ENCODE measurements at places on chromosomes 6 and 20.

- peak; percentile 70 for DNase-seq
These were observed 48.2 kb downstream of the MRPL14 start for GRCh38 chr6:44078827-44079671.

DNA sequence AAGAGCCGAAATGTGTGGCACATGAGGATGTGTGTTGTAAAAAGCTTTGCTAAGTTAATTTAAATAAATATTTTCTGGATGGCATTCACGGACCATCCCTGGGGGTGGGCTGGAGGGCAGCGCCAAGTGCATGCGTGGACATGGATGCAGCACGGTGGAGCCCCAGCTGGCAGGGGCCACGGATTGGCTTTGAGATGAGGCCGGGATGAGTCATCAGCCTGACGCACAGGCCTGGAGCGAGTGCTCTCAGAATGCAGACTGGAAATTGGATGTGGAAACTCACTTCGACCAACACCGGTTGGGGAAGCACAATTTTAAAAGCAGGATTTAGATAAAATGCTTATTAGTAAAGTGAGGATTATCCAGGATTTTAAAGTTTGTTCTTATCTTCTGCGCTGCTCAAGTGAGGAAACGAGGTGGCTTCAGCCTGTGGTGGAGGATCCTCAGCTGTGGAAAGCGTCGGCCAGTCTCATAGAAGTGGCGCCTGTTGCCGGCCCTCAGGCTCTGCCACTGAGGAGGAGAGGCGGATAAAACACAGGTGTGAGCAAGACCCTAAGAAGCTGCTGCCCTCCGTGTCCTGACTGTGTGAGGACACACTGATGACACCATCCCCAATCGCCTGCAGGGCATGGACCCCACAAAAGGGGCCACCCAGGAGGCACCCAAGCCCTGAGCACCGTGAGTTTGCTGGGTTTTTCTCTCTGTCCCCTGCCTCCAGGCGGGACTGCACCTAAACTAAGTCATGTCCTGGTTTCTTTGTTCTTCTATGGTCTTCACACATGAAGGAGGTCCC lies 279.7 kb downstream of the CDH4 start:
- DNase-seq = peak; percentile 85

- DNase-seq = no peak
These were observed 129.3 kb downstream of the PFDN4 start for GRCh38 chr20:54337144-54337543.

DNA sequence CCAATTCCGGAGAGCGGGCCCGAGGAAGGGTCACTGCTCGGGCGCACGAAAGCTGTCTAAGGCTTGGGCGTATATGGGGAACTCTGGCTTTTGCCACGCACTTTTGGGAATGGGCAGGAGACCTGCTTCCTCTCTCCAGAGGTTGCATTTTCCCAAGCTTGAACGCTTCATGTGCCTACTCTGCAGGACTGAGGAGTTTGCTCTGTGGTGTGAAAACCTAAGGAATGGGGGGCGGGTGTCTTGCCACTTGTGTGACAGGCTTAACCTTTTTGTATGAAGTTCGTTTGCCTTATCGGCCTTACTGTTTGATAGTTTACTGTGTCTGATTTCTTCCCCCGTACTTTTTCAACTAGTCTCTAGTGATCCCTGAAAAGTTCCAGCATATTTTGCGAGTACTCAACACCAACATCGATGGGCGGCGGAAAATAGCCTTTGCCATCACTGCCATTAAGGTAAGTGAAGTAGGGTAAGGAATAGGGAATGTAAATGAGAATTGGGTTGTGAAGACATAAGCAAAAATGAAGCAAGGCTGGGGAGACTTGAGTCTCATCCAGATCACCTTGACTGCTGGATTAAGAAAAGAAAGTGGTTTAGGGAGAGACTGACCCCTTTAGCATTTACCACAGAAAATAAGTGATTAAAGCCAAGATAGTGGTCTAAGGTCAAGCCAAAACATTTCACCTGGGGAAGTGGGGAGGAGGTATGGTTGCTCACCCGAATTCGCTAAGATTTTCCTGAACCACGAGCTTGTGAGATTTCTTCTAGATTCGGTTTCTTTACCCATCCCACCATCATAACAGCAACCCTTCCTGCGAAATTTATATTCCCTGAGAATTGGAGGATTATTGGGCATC lies 627 bp downstream of the RPS18 start:
- no peak for DNase-seq

DNA sequence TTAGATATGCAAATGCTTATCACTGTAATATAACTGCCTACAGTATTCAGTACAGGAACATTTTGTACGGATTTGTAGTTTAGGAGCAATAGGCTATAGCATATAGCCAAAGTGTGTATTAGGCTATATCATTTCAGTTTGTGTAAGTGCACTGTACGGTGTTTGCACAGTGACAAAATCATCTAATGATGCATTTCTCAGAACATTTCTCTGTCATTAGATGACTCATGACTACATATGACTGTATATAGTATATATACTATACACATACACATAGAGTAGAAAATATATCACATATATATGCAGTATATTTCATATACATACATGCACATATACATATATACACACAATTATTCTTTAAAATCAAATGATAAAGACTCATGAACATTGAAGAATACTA lies 158.4 kb downstream of the PTCHD4 start:
- DNase-seq = no peak

- DNase-seq = no peak
These were observed 579.0 kb upstream of the FLRT3 start for GRCh38 chr20:14916360-14916920.

GRCh38 chr20:47825011-47825762 lies 39.9 kb upstream of the SULF2 start:
- no peak for DNase-seq

DNA sequence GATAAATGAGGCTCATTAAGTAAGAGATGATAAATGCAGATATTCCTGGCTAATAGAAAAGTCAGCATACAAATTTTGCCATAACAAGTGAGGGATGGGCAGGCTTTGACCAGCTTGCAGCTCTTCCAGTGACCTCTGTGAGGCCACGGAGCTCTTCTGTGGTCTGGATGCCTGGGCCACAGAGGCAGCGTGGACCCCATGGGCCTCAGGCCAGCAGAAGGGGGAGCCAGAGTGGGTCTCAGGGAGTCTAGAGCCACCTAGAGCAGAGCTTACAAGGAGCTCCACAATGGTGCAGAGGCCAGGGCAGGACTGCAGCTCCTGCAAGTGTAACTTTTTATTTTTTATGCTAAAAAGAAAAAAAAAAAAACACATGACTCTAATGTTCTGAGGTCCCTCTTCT lies 165.1 kb downstream of the ARID1B start:
- peak; percentile 31 for DNase-seq

DNA sequence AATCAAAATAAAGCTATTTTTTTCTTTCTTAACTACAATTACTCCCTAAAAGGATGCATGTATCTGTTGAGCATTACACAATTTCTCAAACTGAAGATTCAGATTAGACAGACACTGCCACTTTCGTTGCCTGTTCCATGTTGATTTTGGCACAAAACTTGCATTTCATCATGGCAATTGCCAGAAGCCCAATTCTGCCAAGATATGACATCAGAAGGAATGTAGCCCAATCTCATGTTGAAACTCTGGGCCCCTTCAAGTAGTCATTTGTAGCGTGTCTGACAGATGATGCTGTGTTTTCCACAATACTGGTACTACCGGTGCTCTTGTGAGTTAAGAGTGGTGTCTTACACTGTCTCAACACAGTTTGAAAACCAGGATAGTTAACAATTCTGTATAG lies 705.4 kb downstream of the PTPRT start:
- DNase-seq = no peak

DNA sequence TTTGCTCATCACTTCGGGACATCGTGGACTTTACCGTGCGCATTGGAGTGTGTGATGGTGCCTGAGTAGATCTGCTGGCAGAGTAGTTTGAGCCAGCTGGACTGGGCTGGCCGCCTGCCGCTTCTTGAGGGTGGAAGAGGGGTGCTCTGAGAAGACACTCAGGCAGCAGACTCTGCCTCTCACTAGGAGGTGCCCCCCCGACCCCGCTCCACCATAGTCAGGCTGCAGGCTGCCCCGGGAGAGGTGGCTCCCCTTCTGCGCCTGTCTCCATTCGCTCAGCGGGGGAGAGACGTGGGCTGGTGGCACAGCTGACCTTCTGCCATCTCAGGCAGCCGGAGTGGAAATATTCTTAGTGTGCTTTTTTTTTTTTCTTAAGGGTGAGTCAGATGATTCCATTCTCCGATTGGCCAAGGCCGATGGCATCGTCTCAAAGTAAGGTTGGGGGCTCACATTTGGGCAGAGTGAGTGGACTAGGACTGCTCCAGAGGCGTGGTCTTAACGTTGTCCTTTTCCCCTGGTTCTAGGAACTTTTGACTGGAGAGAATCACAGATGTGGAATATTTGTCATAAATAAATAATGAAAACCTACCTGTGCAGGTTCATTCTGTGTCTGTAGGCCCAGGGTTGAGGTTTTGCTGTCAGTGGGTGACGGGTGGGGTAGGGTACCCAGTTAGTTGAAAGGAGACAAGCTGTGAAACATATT lies 1.2 kb downstream of the RPS21 start:
- peak; percentile 58 for DNase-seq
